Activated CD4-positive, alpha-beta T cell treated with anti-CD3 and anti-CD28 coated beads, Interleukin-2, amount 10 ng/mL, durations not matched to agents 7 days and 5 days (primary cell): ENCODE measurements at places on chromosomes 11 and 22. TPM values are rescaled to one million over a fixed set of nuclear protein-coding genes. Genes with fewer than 3 reads are reported as not detected.

The KDM4E gene
- not detected for total RNA-seq

The SAA4 gene
- total RNA-seq, result not detected

The GRM5 gene
- total RNA-seq, result not detected

The ARHGAP20 gene
- not detected for total RNA-seq

The MYBPC3 gene
- not detected for total RNA-seq

The CD3E gene
- total RNA-seq, result 841 TPM

The BTBD18 gene
- not detected for total RNA-seq

The PANX2 gene
- total RNA-seq, result 0.10 TPM

The OR52N4 gene
- 1.1 TPM for total RNA-seq

The NPAT gene
- 49.8 TPM for total RNA-seq

The LRRN4CL gene
- 0.40 TPM for total RNA-seq

The CDK2AP2 gene
- 126 TPM for total RNA-seq

The B3GAT1 gene
- 1.4 TPM for total RNA-seq

The OTUB1 gene
- total RNA-seq, result 102 TPM

The SYT12 gene
- not detected for total RNA-seq

The TRIM51 gene
- total RNA-seq, result not detected

The CDC45 gene
- 65.7 TPM for total RNA-seq

The MDK gene
- 8.2 TPM for total RNA-seq

The MS4A14 gene
- total RNA-seq, result not detected

The NRGN gene
- 11.6 TPM for total RNA-seq
